ENCODE measurements at places on chromosomes 7 and 10.
A peak's percentile ranks its signal among the peaks of the same experiment; 100 is the strongest.

DNA sequence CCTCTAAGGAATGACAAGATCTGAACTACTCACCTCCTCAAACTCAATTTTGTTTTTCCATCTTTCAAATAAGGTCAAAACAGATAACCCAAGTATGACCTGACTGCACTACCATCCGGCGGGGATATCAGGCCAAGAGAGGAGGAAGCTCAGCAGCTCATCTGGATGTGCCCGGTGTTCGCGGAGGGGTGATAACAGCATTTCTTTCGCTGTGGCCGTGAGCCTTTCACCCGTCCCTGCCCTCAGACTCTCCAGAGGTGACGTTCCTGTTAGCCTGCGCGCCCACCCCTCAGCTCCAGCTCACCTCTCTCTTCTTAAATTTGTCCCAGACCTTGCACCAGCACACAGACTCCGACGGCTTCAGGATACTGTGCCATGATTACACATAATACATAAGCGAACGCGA is 526 bp downstream of the ZNF248 start:
- peaks cover 35% of the 10 kb centered on the region for H3K4me1 ChIP-seq
- peaks cover 6% of the 10 kb centered on the region for H3K36me3 ChIP-seq
- peak overlapping the region; percentile 83 for H3K27ac ChIP-seq
- H3K27me3 ChIP-seq: no peaks in the 10 kb centered on the region

DNA sequence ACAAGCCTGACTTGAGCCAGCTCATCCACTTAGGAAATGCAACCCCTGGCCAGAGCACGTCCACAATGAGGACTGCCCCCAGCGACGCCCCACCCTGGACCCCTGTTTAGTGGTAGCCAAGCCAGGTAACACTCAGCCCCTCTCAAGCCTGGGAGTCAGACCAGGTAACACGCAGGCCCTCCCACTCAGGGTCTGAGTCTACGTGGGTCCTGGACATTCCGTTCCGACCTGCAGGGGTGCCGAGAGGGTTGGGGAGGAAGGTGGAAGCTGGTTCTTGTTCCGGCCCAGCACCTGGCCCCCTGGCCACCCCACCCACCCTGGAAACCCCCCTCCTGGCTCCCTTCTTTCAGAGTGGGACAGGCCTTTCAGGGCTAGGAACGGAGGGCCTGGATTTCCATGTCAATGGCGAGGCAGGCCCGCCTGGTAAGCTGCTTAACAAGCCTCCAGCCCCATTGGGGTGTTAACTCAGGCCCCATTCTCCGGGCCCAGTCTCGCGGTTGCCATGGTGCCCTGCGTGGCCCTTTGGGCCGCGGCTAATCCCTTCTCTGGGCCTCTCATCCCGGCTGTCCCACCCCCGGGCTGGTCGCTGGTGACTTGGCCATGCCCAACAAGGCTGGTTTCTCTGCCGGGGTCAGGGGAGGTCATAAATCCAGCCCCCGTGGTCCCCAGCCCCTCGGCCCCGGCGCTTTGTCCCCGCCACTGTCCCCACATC is 19.7 kb upstream of the LFNG start:
- no peaks in the 10 kb centered on the region for H3K4me1 ChIP-seq
- no peaks in the 10 kb centered on the region for H3K27me3 ChIP-seq
- no peaks in the 10 kb centered on the region for H3K36me3 ChIP-seq

- H3K36me3 ChIP-seq: no peaks in the 10 kb centered on the region
- no peaks in the 10 kb centered on the region for H3K4me1 ChIP-seq
- no peak overlapping the region for H3K4me3 ChIP-seq
- H3K27ac ChIP-seq: no peak overlapping the region
- no peak for DNase-seq
- H3K27me3 ChIP-seq: no peaks in the 10 kb centered on the region
These were observed 169.8 kb downstream of the NOC3L start for GRCh38 chr10:94192974-94193373.

- no peak for DNase-seq
- no peak overlapping the region for H3K4me3 ChIP-seq
- H3K27ac ChIP-seq: no peak overlapping the region
- no peaks in the 10 kb centered on the region for H3K4me1 ChIP-seq
- H3K27me3 ChIP-seq: peaks cover 3% of the 10 kb centered on the region
These were observed 29.2 kb upstream of the KCNMA1 start for GRCh38 chr10:77666821-77667220.

- no peaks in the 10 kb centered on the region for H3K27me3 ChIP-seq
- DNase-seq: no peak
- H3K4me1 ChIP-seq: no peaks in the 10 kb centered on the region
- H3K36me3 ChIP-seq: no peaks in the 10 kb centered on the region
- no peak overlapping the region for H3K27ac ChIP-seq
These were observed 17.0 kb downstream of the ITIH5 start for GRCh38 chr10:7649673-7650300.
